ENCODE measurements at places on chromosomes 6 and 20.

- peak; percentile 58 for DNase-seq
These were observed 1.1 kb downstream of the CTSA start for GRCh38 chr20:45892049-45892825.

DNA sequence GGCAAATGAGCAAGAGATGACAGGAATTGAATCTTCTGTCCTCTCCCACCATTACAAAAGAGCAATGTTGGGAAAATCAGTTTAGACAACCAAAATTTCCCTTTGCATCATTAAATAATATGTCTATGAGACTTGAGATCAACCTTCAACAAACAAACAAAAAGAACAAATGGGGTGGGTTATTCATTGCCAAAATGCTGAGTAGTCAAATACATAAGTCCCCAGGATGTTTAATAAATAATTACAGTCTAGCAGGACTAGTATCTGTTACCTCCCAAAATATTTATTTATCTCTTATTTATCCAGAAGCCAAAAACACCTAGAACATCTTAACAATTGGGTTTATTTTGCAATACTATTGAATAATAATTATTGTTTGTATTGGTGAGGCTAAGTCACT lies 16.2 kb upstream of the IRAK1BP1 start:
- no peak for DNase-seq

- DNase-seq: no peak
These were observed 23.1 kb downstream of the ALDH5A1 start for GRCh38 chr6:24517659-24518543.

DNA sequence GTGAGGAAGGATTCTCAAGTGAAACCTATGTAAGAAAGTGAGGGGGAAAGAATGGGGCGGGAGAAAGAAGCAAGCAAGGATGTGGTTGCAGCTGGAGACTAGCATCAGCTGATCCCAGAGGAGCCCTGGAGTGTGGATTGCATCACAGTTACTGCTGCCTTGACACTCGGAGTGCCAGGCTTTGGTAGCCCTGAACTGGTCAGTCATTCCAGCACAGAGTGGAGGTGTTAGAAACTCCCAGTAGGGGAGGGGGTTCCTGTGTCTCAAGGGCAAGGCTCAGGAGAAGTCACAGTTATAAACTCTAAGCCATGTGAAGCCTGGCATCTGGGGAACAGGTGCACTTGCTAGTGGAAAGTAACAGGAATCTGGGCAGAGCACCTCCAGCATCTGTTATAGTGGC lies 23.5 kb downstream of the SNAP25 start:
- DNase-seq: no peak

DNA sequence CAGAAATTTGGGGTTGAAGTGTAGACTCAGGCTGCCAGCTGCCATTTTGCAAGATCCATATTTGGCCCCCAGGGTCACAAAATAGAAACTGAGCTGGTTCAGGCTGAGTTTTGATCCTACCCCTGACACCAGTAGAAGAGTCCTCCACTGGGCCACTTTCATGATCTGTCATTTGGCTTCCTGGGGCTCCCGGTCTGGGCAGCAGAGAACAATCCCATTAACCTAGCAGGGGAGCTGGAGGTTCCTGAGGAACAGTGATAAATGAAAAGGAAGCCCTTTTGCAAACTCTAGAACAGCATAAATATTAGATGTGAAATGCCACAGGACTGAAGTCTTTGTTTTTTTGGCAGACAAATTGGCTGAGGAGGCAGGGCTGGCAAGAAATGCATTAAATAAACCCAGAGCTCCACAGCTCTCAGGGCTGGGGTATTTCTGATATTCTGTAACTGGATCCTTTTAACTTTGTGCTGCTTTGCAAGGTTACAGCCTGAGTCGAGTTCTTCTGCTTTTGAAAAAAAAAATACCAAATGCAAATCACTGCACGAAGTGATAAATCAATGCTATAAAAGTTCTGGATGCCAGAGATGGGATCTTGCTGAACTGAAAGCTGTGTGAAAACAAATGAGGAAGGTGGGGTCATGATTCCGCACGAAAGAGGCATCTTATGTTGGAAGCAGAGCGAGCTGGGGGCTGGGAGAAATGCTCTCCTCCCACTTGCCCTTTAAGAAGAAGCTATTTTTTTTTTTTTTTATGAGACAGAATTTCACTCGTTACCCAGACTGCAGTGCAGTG lies 64.4 kb downstream of the SULF2 start:
- no peak for DNase-seq

DNA sequence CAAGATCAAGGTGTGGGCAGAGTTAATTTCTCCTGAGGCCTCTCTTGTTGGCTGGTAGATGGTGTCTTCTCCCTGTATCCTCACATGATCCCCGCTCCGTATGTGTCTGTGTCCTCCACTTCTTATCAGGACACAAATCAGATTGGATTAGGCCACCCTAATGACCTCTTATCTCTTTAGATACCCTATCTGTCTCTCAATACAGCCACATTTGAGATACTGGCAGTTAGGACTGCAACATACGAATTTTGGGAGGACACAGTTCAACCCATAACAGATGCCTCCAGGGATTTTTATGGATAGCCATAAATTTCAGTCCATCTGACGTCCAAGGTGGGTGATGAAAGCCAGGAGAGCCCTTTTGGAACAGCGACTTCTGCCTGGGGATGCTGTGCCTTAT lies 369.0 kb downstream of the NRN1 start:
- no peak for DNase-seq

- no peak for DNase-seq
These were observed 44.0 kb upstream of the SASH1 start for GRCh38 chr6:148298683-148299082.

Data from CD14-positive monocyte (primary cell).